NB4 (cell line): ENCODE measurements at places on chromosomes 7 and 10.

GRCh38 chr10:44049301-44050015 is 335.4 kb downstream of the CXCL12 start:
- DNase-seq, result no peak

- no peak for DNase-seq
Observed at GRCh38 chr10:121788115-121788514, 139.7 kb downstream of the ATE1 start.

- DNase-seq, result no peak
Observed at GRCh38 chr7:11506417-11506816, 325.6 kb downstream of the THSD7A start.

DNA sequence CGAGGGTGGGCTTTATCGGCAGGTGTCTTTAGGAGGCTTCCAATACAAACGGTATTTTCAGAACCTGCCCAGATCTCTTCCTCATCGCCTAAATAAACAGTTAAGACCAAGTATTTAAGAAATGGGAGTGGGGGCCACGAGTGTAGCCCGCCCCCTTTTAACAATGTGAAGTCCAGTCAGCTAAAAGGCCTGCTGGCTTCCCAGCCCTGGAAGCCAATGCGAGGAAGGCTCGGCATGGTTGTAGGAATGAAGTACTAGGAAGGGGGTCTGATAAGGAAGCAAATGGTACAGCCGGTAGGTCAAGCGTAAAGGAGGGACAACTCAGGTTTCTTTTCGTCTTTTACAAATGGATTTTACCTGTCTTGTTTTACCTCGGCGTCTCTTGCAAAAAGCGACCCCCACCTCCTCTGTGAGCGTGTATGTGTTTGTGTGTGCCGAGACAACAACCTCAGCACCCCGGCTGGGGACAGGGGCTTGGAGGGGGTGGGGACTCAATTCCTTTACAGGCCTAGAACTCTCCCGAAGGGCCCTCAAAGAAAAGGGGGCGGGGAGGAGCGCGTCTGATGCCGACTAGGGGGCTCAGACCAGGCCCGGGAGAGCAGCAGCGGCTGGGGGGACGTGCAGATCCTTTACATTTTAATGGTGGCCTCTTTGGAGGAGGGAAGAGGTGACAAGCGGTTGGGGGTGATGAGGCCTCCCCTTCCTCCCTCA is 147.6 kb downstream of the GPR85 start:
- no peak for DNase-seq

- DNase-seq, result peak; percentile 71
Observed at GRCh38 chr7:5773661-5774086, 7.8 kb downstream of the RNF216 start.

DNA sequence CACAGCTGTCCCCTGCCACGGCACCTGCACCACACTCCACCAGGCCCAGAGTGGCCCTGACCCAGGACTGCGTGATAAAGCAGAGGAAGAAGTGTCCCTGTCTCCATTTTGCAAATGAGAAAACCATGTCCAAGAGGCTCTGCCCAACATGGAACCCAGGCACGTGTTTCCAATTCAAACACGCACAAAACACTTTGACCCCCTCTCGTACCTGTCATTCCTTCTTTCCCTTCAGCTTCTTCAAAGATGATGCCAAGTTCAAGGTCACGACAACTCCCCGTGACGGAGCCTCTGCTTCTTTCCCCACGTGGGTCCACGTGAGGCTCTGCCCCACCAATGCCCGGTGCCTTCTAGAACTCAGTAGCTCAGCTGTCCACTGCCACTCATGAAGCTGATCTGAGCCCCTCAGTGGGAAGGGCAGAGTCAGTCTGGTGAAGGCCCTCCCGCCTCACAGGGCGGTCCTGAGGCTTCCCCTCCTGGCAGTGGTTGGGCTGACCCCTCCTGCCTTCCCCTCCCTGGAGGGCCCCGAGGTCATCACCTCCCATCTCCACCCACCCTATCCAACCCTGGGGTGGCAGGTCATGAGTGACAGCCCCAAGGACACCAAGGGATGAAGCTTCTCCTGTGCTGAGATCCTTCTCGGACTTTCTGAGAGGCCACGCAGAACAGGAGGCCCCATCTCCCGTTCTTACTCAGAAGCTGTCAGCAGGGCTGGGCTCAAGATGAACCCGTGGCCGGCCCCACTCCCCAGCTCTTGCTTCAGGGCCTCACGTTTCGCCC is 19.0 kb downstream of the CALML5 start:
- DNase-seq, result no peak

DNA sequence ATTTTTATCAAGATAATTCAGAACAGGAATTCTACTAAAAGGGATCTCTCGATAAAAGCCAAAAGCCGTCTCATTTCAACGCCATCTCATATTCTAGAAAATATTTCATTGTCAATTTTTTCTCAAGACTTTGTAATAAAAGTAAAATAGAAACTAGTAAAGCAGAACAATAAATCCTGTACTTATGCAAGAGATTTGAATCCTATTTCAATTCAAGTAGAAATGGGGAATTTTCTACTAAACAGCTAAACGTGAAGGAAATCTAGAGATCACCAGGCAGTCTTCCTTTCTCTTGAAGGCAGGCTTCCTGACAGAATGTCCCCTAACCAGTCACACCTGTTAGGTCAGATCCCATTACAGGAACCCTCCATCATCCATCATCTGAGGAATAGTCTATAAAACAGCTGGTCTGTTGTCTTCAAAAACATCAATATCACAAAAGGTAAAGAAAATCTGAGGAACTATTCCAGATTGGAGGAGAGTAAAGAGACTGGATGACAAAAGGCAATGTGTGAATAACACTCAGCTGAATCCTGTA is 23.7 kb downstream of the USP6NL start:
- DNase-seq, result no peak

DNA sequence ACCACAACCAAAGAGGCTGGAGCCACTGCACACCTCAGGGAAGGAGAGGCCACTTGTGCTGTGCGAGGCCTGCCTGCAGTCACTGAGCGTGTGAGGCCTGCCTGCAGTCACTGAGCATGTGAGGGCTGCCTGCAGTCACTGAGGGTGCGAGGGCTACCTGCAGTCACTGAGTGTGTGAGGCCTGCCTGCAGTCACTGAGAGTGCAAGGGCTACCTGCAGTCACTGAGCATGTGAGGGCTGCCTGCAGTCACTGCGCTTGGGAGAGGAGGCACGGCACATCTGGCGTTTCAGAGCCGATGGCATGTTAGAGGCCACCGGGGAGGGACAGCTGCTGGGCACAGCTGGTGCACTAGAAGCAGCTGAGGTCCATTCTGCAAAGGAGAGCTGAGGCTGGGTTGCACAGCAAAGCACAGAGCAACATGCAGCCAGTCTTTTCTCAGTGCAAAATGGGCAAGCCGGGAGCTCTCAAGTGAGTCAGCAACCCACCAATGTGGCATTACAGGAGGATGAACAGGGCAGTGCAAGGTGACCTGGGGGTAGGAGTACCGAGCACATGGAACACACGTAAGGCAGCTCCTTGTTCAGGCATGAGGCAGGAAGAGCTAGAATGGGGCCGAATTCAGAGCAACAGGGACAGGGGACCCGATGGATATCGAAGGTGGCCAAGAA is 540.1 kb downstream of the PTPRN2 start:
- no peak for DNase-seq

DNA sequence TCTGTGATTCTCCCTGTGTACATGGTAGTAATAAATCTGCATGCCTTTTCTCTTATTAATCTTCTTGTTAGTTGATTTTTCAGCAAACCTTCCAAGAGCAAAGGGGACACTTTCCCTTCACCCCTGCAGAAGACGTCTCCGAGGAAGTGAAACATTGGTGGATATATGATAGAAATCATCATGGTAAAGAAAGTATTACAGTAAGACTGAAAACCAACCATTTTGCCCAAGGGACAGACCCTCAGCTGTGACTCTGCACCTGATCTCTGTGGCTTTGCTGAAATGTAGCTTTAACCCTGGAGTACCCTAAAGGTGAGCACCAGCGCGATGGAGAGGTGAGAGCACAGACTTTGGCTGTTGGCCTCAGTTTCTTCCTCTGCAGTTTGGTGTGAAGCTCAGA is 32.8 kb upstream of the MYO3A start:
- no peak for DNase-seq

DNA sequence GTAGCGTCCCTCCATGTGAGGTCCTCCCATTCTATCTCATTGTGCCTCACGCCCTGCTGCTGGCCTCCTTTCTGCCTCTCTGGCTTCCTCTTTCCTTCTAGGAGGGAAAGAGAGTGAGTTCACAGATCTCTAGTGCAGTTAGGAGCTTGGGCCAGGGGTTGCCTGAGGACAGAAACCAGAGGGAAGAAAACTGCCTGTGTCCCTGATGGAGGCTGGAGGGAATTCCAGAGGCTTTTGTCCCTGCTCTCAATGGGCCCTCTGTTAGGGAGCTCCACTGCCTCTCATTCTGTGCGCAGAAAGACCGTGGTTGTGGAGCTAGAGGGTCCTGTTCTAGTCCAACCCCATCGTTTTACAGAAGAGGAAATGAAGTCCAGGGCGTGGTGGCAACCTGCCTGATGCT is 4.6 kb downstream of the MARVELD1 start:
- DNase-seq, result peak; percentile 63

GRCh38 chr7:98562871-98563495 is 54.1 kb upstream of the NPTX2 start:
- DNase-seq, result no peak

DNA sequence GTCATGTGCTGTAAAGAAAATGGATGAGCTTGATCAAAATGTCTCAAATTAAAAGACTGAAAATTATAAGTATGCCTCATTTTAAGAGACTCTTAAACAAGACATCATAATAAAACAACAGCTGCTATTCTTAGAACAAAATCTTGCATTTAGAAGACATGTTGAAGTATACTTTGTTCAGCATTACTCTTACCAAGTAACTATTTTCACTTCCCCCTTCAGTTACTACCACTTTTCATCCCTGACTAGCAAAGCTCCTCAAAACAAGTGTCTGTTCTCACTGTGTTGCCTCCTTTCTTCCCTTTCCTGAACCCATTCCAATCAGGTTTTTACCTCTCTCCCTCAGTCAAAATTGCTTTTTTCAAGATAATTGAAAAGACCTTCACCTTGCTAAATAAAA is 31.6 kb downstream of the ELAPOR2 start:
- DNase-seq, result no peak

DNA sequence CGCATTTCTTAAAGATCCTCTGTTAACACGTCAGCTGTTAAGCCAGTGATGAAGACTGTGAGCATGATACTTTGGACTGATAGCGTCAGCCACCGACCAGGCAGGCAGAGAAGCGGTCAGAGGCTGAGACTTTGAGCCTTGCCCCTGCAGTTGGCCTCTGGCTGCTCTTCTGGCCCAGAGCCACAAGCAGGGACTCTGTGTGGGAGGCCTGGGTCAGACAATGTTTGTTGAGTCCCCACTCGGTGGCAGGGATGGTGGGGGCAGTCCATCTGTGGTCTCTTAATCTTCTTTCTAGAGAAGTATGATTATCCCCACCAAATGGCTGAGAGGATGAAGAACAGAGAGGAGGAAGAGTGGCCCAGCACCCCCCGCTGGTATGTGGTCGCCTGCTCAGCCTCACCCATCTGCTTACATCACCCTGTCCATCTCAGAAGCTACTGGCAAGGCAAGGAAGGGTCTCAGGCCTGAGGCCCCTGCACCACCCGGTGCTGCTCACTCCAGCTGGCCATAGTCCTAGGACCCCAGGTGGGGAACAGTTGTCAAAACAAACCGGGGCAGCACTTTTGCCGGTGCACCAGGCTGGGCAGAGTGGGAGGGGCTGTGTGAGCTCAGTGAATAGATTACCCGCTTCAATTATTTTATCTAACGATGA is 202.9 kb downstream of the GRID1 start:
- peak; percentile 80 for DNase-seq

GRCh38 chr7:96327429-96327828 is 5.5 kb upstream of the SLC25A13 start:
- no peak for DNase-seq

DNA sequence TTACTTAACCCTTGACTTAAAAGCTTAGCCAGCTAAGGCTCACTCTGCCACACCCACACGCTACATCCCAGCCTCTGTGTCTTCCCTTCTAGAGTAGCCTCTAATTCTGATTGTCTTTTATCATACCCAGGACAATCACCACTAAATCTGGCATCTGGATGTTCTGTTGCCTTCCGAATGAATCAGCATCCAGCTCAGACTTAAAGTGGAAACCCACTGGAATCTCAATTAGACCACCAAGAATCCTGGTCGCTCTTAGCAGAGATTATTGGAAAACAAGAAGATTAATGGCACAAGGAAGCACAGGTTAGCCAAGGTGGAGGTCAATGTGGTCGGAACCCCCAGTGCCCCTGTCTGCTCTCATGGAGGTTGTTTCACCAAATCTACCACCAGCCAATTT is 404.2 kb upstream of the FOXK1 start:
- DNase-seq, result no peak

DNA sequence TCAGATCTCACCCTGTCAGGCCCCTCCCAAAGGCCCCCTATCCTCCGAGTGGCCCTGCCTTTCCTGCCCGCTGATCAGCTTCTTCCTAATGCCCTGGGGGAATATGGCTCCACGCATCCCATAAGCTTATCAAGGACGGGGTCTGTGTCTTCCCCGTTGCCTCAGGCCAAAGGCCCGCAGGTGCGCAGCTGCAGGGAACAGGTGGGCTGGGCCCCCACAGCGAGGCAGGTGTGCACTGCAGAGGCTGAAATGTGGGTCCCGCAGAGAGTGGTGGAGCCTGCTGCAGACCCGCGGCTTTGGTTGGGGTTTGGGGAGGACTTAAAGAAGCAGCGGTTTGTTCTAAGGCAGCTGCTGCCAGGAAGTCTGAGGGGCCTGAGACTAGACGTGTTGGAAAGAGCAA is 220.8 kb upstream of the TCERG1L start:
- no peak for DNase-seq

DNA sequence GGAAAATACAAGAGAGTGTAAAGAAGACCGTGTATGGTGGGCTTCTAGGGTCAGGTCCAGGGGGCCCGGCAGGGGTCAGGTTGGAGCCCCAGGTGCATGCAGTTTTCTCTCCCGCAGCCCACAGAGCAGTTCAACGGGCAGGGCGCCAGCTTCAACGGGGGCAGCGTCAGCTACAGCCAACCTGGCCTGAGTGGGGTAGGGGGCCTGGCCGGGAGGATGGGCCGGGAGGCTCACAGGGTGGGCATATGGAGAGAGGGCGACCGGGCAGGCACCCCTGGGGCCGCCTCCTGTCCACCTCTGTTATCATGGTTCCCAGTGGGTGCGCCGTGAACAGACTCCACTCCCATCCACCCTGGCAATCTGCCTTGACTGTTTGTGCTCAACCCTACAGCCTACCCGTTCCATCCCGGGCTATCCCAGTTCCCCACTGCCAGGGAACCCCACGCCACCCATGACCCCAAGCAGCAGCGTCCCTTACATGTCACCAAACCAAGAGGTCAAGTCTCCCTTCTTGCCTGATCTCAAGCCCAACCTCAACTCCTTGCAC is 11.5 kb downstream of the ZMIZ2 start:
- no peak for DNase-seq

GRCh38 chr10:21526860-21527597 is 1.5 kb upstream of the SKIDA1 start:
- peak; percentile 80 for DNase-seq

GRCh38 chr10:81873231-81873931 is 1.6 kb upstream of the NRG3 start:
- no peak for DNase-seq
